Left forelimb (tissue), 1 donor: ENCODE measurements at places on chromosomes 3 and 15.

DNA sequence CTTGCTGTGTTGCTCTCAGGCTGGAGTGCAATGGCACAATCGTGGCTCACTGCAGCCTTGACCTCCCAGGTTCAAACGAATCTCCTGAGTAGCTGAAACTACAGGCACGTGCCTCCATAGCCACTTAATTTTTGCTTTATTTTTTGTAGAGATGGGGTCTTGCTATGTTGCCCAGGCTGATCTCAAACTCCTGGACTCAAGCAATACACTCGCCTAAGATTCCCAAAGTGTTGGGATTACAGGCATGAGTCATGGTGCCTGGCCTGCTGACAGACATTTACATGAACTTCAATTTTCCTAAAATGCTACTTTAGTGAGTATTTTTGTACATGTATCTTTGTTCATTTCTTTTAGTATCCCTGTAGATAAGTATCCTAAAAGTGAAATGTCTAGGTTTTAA lies 132.3 kb downstream of the SUCLG2 start:
- DNase-seq, result no peak

- no peak for DNase-seq
Observed at GRCh38 chr15:66323312-66323928, 30.1 kb downstream of the DIS3L start.

DNA sequence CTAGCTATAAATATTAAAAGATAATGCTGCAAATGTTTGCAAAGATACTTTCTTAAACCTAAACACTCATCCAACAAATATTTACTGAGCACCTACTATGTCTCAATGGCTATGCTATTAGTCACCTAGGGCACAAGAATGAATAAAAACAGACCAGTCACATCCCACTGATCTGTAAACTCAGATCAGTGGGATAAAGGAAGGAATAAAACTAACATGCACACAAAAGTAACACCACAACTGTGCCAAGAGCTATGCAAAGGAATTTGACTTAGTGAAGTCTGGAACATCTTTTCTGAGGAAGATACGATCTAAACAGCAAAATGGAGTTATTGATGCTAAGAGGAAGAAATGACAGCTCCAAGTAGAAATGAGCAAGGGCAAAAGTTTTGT lies 56.6 kb downstream of the CBLB start:
- DNase-seq, result no peak

- no peak for DNase-seq
Observed at GRCh38 chr3:25938566-25939325, 148.9 kb downstream of the OXSM start.

DNA sequence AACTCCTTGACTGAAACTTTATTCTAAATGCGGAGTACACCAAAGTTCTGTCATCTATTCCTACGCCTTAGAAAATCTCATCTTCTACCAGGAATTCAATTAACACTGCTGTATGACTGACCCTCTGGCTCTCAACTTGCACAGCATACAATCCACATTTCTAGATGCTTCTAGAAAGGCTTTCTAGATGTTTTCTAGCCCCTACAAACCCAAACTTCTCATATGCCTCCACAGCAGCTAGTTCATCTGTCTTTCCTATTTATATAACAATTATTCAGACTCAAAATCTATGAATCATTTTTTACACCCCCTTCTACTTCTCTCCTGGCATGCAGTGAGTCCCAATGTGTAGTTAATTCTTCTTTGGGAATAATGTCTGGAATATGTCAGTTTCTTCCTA lies 13.2 kb downstream of the INO80 start:
- no peak for DNase-seq

GRCh38 chr3:58203541-58203940 lies 7.2 kb downstream of the DNASE1L3 start:
- no peak for DNase-seq

GRCh38 chr3:155549087-155549486 lies 195.8 kb downstream of the PLCH1 start:
- DNase-seq, result no peak

GRCh38 chr3:9732740-9733115 lies 1.2 kb downstream of the BRPF1 start:
- DNase-seq, result no peak

GRCh38 chr15:41416128-41416741 lies 660 bp upstream of the RTF1 start:
- no peak for DNase-seq

DNA sequence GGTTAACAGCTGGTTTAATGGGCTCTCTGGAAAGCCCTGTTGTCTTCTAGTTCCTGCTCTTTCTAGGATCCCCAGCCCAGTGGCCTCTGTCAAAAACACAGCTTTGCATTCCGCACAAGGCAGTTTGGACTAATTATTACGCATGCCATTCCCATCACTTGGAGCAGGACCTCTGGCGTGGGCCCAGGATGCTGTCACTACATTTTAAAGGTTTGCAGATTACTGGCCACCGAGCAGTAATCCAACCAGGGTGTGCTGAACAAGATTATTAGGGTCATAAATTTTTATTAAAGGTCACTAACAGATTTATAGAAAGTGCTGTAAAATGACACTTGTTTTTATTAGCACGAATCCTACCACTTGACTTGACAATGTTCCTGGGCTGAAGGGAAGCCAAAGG lies 143.6 kb upstream of the SLC6A11 start:
- DNase-seq, result no peak

GRCh38 chr3:154862265-154862664 lies 217.9 kb upstream of the MME start:
- no peak for DNase-seq

GRCh38 chr15:62262305-62262941 lies 97.3 kb upstream of the C2CD4B start:
- DNase-seq, result no peak

- no peak for DNase-seq
Observed at GRCh38 chr15:22808761-22809280, 22.4 kb downstream of the NIPA1 start.

GRCh38 chr3:110193074-110193473 lies 855.7 kb upstream of the DPPA4 start:
- DNase-seq, result no peak

GRCh38 chr15:59354417-59355031 lies 18.1 kb downstream of the MYO1E start:
- no peak for DNase-seq

DNA sequence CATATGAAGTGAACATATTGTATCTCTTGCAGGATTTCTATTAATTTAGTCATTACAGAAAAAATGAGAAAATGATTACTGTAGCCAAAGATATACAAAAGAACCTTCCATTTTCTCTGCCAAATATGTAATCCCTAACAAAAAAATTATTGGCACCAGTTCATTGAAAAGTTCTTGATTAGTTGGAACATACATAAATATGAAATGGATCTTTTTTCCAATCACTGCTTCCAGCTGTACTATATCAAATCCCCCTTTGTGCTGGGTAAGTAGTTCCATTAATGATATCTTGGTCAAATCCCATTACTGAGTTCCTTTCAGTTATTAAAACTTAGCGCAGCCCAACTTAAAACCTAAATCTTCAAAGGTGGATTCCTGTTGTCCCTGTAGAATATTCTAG lies 263.8 kb downstream of the SLC9A9 start:
- no peak for DNase-seq

GRCh38 chr3:40456940-40457823 lies at the start of gene RPL14:
Gene RPL14 (plus strand): TSS chr3:40457339. CDS start chr3:40457472, 133 bp downstream.
- peak; percentile 97 for DNase-seq

- peak; percentile 82 for DNase-seq
Observed at GRCh38 chr3:66442254-66443117, 58.3 kb downstream of the LRIG1 start.

DNA sequence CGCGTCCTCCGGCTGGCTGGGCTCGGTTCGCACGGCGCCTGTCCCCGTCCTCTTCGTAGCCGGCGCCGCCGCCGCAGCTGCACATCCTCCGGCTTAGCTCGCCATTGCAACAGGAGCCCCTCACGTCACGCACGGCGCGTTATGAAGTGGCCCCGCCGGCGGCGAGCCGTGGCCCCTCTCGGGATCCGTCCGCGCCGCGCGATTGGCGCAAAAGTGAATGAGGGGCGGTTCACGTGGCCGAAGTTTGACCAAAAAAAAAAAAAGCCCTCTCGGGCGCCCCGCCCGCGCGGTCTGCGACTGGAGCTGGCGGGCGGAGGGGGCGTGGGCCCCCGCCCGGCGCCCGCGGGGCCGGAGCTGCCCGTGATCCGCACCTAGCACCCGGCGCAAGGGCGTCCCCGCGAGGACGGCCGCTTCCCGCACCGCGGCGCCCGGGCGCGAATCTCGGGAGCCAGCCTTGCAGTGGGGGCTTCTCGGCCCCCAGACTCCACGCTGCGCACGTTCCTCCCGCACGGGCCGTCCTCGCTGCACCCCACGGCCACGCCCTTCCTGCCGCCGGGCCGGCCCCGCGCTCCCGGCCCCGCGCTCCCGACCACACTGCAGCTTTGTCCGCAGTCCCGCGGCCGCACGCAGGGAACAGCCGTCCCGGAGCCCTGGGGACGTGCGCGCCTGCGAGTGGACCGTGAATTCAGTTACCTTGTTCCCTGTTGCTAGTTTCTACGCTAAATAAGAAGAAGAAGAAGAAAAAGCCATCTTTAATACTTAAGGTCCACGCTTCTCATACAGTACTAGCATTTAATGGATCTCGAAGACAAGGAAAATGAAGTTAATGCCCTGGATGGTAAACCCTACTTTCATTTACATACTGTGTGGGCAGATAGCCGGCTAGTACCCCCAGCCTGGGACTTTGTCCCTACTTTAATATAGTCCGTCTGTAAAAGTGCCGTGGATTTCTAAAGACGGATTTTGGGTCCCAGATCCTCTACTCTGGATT lies at the start of gene CHSY1:
Gene CHSY1 (minus strand): TSS at position 219 of the 991 bp plus-strand sequence. CDS start 592 bp downstream, outside the sequence.
- DNase-seq, result peak; percentile 95

DNA sequence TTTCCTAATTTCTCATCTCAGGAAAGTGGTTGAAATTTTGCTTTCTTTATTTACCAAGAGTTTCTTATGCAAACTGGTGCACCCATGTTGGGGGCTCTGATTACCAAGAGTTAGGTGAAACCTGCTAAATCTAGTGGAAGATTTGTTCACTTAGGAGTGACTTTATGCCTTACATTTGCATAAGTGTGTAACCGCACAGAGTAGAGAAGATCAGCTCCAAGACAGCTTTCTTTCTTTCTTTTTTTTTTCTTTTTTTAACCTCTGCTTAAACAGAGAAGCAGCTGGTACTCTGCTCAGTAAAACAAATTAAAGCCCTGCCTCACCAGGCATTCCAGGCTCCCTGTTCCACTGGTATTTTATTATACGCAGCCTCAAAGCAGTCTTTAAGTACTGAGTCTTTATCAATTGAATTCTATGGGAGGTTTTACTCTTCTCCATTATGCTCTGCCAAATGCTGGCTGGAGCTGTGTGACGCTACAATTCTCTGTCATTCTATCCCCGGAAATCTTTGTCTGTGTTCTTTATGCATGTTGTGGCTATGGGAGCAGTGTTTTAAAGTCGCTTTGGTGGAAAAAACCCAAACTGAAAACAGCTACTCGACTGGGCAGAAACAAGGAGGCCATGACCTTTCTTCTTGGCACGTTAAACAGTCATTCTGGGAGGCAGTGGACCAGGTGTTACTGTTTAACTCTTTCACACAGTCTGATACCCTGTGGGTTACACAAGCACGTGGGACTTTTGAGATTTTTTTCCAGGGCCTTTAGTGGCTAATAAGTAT lies 55.2 kb upstream of the GBE1 start:
- DNase-seq, result no peak

- peak; percentile 67 for DNase-seq
Observed at GRCh38 chr3:149813367-149814281, 609 bp downstream of the RNF13 start.

DNA sequence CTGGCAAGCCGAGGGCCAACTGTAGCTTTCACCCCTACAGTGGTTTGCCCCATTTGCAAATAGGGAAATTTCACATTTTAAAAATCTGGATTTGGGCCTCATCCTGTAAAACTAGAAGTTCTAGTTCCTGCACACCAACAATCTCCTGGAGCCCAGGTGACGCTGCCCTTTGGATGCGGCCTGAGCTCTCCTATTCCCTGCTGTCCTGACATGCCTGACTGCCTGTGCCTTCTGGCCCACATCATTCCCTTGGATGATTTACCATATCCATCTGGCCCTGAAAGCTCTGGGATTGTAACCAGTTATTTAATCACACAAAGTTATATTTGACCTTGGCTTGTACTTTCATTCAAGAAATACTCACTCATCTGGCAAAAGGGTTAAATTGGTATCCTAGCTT lies 272.3 kb downstream of the ARRDC4 start:
- no peak for DNase-seq

DNA sequence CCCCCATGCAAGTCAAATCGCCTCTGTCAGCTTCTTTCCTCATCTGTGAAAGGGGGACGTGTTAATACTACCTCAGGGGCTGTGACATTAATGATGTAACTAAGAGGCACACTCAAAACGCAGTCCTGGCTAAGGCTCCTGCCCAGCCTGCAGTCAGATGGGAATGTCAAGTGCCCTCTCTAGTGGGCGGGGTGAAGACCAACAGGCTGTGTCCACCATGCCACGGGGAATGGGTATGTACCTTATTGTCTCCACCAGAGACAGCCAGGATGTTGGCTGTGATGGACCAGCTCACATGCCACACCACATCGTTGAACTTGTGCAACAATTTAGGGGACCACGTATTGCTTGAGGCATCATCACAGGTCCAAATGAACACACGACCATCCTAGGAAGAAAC lies 11.0 kb upstream of the GHRL start:
- no peak for DNase-seq

DNA sequence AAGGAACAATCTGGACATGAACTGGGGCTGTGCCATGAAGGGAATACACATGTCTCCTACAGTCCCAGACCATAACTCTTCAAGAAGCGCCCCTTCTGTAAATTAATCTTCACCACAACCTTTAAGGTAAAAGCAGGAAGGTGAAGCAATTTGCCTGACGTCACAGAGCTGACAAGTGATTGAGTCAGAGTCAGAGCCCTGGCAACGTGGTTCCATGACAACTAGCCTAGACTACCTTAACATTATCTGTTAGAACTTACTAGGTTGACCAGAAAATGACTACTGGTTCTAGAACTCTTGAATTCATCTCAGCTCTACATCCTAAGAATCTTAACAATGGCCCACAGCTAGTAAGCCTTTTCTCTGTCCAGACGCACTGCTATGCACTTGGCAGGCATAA lies 124.6 kb downstream of the NTRK3 start:
- DNase-seq, result no peak
